ENCODE measurements at places on chromosomes 2 and 18.

DNA sequence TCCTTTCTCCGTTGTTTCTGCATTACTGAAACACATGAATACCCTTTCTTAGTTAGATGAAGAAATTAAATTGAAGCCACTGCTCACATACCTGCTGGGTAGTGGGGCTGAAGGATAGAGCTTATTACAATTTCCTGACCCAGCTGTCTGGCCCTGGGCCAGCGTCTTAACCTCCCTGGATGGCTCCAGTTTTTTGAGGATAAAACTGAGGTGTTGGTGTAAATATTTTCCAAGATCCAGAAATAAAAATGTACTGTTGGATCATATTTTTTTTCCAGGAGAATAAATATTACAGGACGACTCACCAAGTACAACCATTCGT lies 3.5 kb downstream of the RNF144A start:
- no peak for DNase-seq

GRCh38 chr2:67663776-67664175 lies 266.6 kb downstream of the ETAA1 start:
- no peak for DNase-seq

DNA sequence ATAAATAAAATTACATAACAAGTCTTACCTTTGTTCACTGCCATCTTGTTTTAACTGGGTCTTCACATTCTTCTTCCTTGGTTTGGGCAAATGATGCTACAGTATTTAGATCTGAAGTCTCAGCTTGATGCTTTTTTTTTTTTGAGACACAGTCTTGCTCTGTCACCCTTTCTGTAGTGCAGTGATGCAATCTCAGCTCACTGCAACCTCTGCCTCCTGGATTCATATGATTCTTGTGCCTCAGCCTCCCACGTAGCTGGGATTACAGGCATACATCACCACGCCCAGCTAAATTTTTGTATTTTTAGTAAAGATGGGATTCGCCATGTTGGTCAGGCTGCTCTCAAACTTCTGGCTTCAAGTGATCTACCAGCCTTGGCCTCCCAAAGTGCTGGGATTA lies 53.2 kb upstream of the MAT2A start:
- no peak for DNase-seq

- DNase-seq = no peak
Observed at GRCh38 chr2:106551417-106552130, 64.4 kb downstream of the CD8B2 start.

DNA sequence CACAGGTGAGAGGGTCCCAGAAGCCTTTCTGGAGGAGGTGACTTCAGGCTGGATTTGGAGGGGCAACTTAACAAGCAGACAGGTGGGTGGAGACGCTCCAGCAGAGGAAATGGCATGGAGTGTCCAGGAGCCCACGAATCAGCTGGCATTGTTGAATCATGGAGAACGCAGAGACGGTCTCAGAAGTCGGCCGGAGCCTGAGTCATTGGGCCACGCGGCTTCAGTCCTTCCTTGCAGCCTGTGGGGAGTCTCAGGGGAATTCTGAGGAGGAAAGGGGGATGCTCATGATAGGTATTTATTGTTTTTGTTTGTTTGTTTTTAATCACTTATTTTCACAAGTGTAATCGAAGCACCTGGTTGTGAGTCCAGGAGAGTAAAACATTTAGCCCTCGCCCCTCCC lies 184.6 kb upstream of the HDAC4 start:
- DNase-seq = no peak

- no peak for DNase-seq
Observed at GRCh38 chr2:190271783-190272456, 47.7 kb downstream of the HIBCH start.

DNA sequence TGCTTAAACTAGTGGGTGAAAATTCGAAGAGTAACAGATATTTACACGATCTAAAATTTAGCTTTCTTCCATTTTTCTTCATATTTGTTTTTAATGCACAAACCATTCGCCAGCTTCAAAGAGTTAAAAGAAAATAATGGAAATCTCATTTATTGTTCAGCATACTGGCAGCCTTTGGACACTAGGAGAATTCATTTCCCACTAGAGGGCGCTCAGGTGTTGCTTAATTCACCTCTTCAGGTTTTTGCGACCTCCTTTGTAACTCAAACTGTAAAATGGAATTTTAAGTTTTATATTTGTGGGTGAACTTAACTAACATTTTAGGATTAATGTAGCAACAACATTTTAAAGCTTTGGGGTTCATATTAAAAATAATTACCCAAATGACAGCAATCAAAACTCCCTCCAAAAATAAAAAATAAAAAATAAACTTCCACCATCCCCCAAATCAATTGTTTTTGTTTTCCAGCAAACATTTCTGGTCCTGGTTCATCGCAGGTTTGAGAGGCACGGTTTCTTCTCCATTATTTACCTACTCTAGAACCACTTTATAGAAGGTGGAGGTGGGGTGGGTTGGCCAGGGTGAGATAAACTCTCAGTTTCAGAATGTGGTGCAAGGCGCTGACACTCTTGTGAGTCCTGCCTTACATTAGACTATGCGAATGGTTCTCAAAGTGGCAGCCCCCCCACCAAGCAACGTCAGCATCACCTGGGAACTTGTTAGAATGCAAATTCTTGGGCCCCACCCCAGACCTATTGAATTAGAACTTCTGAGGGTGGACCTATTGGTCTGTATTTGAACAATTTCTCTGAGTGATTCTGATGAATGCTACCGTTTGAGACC lies 24.7 kb upstream of the PNPT1 start:
- peak; percentile 21 for DNase-seq

DNA sequence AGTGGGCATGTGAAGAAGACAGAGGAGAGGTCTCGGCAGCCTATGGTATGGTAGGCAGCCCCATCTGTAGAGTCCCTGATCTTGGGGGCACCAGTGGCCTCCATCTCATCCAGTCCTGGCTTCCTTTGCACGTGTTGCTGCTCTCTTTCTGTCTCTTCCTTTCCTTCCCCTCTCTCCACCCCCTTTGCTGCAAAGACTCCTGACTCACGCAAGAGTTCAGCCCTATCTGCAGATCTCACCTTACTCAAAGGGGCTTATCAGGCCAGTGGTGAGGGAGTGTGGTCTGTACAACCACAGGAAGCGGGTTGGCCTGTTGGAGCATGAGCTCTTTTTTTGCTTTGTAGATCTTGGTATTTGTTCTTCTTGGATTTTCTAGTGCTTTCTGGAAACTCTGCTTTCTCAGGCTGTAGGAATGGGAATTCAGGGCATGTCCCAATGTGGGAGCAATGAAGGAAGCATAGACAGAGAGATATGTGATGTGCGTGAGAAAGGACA lies 14.6 kb upstream of the NT5DC4 start:
- no peak for DNase-seq

GRCh38 chr2:47422016-47422415 lies 19.1 kb downstream of the MSH2 start:
- DNase-seq = no peak

DNA sequence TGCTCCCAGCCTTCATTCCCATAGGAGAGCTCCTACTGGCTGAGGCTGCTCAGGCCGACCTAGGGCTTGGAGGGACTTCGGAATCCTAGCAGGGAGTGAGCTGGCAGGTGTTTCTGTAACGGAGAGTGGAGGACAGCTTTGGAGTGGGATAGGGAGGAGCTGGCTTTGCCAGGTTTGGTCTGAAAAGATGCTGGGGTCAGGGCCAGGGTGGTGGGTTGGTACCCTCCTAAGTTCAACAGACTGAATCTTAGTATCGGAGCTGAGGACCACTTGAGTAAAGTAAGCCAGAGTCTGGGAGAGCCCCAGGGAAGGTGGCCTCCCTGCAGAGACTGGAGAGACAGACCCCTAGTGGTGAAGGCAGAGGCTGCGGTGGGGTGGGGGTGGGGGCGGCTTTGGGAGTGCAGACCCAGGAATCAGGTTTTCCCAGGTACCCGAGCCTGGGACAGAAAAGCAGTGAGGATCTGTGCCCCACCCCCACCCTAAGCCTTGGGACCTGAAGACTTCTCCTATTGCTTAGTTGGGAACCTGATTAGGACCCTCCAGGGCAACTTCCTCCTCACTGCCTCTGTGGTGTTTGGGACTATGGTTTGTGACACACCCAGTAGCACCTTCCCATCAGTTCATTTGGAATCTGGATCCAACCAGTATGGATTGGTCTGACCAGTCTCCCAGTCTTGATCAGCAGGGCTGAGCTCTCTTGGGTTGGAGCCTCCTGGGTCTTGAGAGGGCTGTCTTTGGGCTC lies 3.0 kb downstream of the CNNM4 start:
- DNase-seq = no peak

DNA sequence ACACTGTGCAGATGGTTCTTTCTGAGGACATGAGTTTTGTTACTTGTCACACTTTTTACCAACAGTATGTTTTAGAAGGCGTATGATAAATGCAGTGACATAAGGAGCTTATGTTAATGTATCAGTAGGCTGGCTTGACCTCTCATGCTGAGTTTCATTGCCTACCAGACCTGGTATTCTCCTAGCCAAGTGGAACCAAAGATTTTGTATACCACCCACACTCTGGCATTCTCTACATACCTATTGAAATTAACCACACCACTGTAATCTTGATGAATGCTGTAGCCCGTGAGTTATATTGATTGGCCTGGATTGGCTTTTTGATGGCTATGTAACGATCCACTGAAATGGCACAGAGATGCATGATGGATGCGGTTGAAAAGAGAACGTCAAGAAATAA lies 11.4 kb downstream of the HTR2B start:
- DNase-seq = no peak

- no peak for DNase-seq
Observed at GRCh38 chr2:225002656-225003045, 39.6 kb downstream of the DOCK10 start.

DNA sequence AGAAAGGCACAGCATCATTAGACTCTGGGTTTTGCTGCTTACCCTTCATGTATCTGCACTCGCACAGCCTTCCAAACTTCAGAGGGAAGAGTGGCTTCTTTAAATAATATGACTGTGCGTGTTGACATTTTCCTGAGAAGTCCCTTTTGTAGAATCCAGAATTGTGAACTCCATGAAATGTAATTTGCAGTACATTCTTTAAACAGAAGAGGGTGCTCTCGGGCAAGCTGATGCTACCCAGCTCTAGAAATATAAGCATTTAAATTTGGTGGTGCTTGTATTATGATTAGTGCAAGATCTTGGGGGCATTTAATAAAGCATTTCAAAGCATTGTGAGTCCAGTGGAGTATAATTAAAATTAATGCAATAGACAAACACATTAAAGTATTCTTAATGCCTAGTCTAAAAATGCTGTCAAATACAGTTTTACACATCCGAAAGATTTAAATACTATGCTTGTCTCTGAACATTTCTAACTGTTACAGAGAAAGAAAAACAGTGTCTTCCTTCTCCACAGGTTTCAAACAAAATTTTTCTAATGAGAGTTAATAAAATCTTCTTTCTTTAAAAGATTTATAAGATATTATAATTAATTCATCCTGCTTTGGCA lies 17.3 kb upstream of the GTF2A1L start:
- no peak for DNase-seq

DNA sequence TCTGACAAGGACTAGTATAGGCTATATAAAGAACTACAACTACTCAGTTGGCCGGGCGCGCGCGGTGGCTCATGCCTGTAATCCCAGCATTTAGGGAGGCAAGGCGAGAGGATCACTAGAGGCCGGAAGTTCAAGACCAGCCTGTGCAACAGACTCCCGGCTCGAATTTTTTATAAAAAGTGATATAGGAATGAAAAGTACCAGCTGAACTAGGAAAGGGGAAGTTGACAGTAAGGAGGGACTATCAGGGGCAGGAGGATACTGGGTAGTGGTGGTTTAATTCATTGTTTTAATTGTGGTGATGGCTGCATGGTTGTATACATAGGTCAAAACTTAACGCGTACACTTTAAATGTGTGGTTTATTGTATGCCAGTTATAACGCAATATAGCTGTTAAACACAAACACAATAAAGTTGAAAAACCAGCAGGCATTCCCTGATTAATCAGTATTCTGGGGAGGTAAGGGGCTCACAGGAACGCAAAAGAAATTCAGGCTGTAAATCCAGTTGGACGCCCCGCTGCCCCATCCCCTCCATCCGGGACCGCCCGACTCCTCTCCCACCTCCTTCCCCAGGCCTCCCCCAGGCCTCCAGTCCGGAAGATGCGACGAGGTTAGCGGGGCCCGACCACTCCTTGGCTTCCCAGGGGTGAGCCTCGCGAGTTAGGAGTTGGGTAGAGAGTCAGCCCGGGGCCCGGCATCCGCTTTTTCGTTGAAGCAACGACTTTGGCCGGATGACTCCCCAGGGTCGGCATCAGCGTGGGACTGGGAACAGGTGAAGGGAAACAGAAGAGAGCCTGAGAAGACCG lies 746 bp upstream of the POLR1B start:
- DNase-seq = no peak

DNA sequence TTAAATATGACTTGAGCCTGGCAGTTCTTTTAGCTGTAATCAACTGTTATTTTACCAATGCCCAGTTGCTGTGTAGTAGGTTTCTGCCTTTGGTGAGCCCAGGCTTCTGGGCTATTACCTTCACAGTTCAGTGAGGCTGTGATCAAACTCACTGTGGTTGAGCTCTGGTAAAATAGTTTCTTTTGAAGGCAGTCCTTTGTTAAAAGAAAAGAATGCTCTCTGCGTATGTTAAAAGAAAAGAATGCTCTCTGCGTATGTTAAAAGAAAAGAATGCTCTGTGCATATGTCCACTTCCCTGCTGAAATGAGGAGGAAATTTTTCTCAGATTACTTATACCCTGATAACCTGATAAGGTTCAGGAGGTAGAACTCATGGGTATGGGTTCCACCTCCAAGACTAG lies 244.3 kb downstream of the RNF144A start:
- DNase-seq = no peak

- DNase-seq = no peak
Observed at GRCh38 chr2:96809951-96810782, 5.9 kb upstream of the CNNM3 start.

GRCh38 chr2:214649440-214650205 lies 159.9 kb downstream of the BARD1 start:
- DNase-seq = peak; percentile 66

DNA sequence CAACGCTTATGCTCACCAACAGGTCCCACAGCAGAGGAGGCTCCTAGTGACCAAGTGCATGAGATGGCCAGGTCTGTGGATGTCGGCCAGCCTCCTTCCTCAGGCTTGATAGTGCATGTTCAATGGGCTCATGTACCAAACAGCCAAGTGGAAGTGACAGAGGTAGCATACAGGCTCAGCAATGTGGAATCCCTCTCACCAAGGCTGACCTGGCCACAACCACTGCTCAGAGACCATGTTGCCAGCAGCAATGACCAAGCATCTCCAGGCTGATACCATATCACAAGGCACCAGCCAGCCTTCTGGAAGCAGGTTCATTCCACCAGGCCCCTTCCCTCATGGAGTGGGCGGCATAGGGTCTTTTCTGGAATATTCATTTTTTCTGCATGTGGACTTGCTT lies 61.5 kb downstream of the REEP1 start:
- DNase-seq = no peak

GRCh38 chr2:59150217-59150849 lies 909.2 kb upstream of the FANCL start:
- no peak for DNase-seq

- no peak for DNase-seq
Observed at GRCh38 chr2:69634196-69634821, 9.2 kb downstream of the AAK1 start.

DNA sequence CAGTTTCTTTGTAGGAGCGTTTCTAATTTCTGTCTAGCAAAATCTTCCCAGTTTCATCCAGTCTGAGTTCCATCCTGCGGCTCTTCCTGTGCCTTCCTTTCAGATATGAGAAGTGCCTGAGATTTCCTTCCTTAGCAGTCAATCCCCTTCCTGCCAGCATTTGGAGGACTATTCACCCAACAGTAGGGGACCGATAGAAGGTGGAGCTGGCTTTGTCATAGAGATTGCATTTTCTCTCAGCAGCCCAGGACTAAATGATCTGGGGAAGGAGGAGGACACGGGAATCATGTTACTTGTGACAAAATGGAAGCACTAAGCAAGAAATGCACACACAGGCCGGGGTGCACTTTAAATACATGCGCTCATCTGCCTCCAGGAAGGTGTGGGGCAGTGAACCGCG lies 5.6 kb upstream of the SMIM21 start:
- no peak for DNase-seq

All from skeletal muscle cell (primary cell).